NCI-H1436 treated with DMSO at 0.1 percent for 48 hours (cell line): ENCODE measurements at places on chromosomes 16 and 17.

GRCh38 chr17:42704490-42704836 is 22.1 kb downstream of the CNTNAP1 start:
- no peak for DNase-seq

- no peak for DNase-seq
These were observed 715 bp downstream of the TLCD3A start for GRCh38 chr17:732902-733720.

- DNase-seq: no peak
These were observed 21.6 kb downstream of the EMC8 start for GRCh38 chr16:85777583-85778310.

GRCh38 chr17:42880776-42881310 is 19.8 kb upstream of the G6PC1 start:
- no peak for DNase-seq

DNA sequence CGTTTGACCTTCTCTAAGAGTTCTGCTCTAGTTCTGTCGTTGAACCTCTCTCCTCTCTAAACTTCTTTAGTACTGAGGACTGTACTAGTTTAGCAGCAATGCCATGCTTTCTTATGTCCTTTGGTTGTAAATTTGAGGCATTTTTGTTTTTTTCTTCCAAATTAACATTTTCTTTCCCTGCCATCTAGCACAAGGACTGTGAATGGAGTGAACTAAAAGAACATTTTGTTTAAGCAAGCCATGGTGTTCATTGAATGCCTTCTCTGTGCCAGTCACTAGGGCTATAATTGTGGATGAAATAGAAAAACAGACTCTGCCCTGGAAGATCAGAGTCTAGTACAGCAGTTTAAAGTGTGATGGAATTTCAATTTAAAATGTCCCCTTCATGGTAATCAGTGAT is 137.9 kb downstream of the FTO start:
- no peak for DNase-seq

DNA sequence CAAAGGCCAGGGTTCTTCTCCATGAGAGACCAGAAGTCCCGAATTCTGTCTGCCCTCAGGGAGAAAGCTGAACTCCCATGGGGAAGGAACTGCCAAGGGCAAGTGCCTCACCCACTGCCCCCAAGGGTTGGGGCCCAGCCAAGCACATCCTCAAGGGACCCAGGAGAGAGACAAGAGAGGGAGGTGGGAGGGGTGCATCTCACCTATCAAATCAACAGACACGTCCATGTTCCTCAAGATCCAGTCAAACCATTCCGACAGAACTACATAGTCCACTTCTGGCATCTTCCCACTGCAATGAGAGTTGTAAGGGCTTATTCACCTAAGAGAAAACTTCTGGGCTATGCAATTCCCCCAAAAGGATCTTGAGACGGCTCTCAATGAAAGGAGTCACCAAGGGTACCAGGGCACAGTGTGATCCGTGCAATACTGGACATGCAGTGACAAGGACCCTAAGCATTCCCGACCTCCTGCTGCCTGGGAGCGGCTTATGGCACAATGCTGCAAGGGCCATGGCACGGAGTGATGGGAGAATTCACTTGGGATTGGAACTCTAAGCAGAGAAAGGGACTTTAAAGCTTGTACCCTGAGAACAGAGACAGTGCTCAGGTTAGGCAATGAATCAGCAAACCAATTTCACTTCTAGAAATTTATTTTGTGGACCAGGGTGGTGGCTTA is 32.2 kb downstream of the TK2 start:
- DNase-seq: no peak

GRCh38 chr16:89473791-89474414 is 16.5 kb downstream of the ANKRD11 start:
- no peak for DNase-seq

- DNase-seq: no peak
These were observed 123.0 kb upstream of the RBFOX1 start for GRCh38 chr16:7209598-7209997.

- DNase-seq: no peak
These were observed 325.1 kb upstream of the KCNJ16 start for GRCh38 chr17:69749911-69750310.

DNA sequence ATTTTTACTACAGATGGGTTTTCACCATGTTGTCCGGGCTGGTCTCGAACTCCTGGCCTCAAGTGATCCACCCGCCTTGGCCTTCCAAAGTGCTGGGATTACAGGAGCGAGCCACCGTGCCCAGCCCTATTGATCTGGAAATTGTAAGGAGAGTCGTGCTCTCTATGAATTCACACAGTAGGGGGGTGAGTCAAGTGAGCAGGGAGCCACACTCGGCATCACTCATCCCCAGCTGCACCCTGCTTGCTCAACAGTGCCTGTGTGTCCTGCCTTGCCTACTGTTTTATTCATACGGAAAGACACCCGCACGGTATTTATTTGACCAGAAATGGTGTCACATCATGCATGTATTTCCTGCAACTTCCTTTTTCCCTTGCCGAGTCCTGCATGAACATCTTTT is 157.2 kb upstream of the FOXF1 start:
- no peak for DNase-seq

GRCh38 chr16:19437280-19437679 is 19.6 kb downstream of the TMC5 start:
- DNase-seq: no peak

DNA sequence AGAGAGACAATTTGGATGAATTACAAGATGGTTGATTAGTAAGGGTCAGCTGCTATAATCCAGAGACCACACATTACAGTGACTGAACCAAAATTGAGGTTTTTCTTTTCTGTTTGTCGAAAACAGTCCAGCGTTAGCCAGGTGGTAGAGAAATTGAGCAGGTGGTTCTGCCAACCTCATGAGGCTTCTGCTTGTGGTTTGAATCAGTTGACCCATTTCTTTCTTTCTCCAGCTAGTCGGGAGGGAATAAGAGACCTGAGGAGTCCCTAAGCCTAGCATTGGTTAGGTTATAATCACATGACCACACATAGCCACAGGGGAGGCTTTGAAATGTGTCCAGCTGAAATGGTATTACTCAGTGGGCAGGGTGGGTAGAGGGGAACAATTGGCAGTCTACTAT is 504.6 kb downstream of the HS3ST4 start:
- DNase-seq: no peak

DNA sequence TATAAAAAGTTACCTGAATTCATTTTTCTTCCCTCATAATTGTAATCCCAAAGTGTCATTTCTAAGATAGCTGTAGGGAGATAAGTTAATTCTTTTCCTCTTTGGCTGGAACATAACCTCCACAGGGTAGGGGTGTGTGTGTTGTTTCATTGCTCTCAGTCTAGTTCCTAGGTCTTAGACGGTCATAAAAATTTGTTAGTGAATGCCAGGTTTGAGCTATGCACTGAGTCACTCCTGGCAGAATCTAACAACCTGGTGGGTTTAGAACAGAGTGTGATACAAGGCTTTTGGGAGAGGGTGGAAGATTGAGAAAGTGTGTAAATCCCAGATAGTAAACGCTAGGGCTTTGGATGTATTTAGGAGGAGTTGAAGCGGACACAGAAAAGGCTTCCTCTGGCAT is 894 bp upstream of the PHKG2 start:
- DNase-seq: no peak

GRCh38 chr17:34527908-34528470 is 51.4 kb upstream of the TMEM132E start:
- DNase-seq: no peak

DNA sequence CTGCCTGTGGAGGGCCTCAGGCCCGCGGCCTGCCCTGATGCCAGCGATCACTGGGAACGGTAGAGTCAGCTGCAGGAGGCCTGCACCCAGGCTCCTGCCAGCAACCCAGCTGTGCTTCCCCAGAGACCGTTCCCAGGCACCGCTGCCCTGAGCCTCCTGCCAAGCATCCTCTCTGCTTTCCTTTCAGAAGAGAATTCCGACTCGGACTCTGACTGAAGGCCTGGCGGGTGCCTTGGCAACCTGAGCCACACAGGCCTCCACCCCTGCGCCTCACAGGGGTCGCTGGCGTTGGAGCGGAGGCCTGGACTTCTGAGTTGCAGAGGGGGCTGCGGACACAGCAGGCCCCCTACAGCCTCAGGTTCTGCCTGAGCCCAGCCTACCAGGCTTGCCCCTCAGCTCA is 7.9 kb downstream of the CMTM3 start:
- DNase-seq: no peak

- no peak for DNase-seq
These were observed 33.5 kb downstream of the GNA13 start for GRCh38 chr17:65022751-65023700.

- DNase-seq: no peak
These were observed 908 bp downstream of the FKBP10 start for GRCh38 chr17:41813699-41814124.

DNA sequence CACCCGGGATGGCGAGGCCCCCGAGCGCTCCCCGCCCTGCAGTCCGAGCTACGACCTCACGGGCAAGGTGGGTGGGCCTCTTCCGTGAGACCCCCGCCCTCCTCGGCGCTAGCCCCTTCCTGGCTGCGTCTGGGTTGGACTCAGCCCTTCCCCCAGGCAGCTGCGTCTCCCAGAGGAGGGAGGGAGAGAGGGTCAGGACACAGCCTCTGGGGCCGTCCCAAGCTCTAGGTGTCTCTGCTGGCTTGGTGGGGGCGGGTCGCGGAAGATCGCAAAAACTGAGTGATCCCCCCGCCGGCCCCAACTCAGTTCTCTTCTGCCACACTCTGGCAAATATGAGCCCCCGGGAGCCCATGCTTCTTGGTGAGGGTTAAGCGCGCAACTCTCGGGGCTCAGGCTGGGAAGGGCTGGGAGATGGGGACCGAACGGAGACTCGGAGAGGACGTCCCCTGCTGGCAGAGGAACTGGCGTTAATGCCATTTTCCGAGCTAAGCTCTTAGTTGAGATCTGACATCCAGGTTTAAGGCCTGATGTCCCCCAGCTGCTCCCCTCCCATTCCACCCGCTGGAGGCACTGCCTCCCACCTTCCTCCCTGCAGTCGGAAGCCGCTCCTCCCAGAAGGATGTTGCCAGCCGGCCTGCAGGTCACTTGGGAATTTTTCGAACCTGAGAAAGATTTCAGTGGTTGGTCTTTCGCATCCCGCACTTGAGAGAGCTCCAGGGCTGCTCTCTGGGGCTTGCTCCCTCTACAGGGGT is 419 bp downstream of the RAB37 start:
- no peak for DNase-seq

DNA sequence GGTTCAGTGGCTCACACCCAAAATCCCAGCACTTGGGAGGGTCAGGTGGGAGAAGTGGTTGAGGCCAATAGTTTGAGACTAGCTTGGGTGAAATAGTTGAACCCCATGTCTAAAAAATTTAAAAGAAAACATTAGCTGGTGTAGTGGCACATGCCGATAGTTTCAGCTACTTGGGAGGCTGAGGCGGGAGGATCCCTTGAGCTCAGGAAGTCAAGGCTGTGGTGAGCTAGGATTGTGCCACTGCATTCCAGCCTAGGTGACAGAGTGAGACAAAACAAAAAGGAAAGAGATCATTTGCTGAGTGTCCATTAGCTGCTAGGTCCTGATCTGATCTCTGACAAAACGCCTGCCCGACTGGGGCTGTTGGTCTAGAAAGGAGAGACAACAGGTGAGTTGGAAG is 14.1 kb upstream of the DBNDD1 start:
- DNase-seq: no peak

- DNase-seq: no peak
These were observed at the start of gene BMERB1 for GRCh38 chr16:15434425-15435215. Gene BMERB1 (plus strand): TSS chr16:15434588. CDS start chr16:15434654, 66 bp downstream.

GRCh38 chr17:55990332-55991006 is 162.8 kb upstream of the ANKFN1 start:
- no peak for DNase-seq

- DNase-seq: no peak
These were observed 856 bp downstream of the DNAJA2 start for GRCh38 chr16:46972429-46973206.

- no peak for DNase-seq
These were observed at the start of gene SCNN1B for GRCh38 chr16:23302045-23302956. Gene SCNN1B (plus strand): TSS chr16:23302302. CDS start chr16:23348600, 46,298 bp downstream.

- DNase-seq: no peak
These were observed 9.5 kb upstream of the RAPGEFL1 start for GRCh38 chr17:40167685-40168261.

- no peak for DNase-seq
These were observed 1.6 kb downstream of the BAHCC1 start for GRCh38 chr17:81396722-81397313.

DNA sequence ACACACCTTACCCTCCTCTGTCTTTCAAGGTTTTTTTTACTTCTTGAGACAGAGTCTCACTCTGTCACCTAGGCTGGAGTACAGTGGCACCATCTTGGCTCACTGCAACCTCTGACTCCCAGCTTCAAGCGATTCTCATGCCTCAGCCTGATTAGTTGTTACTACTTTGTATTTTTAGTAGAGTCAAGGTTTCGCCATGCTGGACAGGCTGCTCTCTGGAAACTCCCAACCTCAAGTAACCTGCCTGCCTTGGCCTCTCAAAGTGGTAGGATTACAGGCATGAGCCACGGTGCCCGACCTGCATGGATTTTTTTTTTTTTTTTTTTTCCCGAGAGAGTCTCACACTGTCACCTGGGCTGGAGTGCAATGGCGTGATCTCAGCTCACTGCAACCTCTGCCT is 273.2 kb downstream of the RBFOX1 start:
- DNase-seq: no peak

DNA sequence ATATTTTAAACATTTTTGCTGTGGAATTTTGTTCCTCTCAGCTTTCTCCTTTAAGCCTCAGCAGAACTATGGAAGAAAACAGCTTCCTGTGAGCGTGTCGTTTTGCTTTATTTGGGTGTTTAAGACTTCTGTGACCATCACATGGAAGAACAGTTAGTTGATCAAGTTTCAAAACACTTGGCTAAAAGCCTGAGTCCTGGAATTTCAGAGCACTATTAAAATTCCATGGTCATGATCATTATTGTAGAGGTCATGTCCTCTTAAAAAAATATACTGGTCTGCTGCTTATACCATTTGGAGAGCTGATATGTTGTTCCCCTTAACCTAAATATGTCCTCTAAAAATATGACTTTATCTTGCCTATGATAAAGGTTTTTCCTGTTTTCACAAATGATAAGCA is 12.6 kb upstream of the CDR2 start:
- DNase-seq: no peak

DNA sequence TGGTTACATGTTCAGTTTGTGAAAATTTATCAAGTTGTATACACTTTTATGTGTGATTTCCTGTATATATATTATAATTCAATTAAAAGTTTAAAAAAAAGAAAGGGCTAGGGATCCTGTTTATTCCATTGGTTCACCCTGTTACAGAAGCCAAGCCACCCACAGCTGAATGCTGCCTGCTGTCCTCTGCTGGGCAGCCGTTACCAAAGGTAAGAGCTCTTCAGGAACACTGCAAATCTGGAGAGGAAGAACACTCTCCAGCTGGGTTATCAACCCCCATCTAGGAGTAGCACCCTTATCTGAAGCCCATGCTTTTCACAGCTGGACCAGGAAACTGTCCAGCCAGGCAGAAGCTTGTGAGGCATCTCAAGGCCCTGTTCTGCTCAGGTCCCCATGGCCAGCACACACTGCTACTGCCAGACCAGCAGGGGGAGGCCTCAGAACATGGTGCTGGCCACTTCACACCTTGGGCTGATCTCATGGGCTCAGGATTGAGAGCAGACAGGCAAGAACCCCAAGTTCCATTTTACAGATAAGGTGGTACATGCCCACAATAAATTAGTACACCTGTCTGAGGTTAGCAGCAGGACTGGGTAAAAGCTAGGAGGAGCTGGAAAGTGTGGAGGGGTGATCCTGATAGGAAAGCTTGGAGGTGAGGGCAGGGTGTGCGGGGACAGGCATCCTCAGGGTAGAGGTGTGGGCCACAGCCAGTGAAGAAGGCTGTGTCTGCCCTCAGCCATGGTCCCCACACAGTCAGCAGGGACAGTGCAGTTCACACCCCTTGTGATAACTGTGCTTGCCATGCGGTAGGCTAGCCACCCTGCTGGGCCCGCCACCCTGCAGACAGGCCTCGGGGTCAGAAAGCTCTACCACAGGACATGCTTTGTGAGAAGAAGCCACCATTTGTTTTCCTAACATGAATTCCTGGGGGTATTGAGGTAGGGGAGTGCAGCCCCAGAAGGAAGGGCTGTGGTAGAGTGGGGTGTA is 54.3 kb upstream of the SREBF1 start:
- no peak for DNase-seq
